ENCODE measurements at places on chromosomes 6 and 20. TPM values are rescaled to one million over a fixed set of nuclear protein-coding genes. Genes with fewer than 3 reads are reported as not detected.

TMEM170B gene
- 0.98 TPM for total RNA-seq

PXMP4 gene
- total RNA-seq: 10.2 TPM

ECT2L gene
- not detected for total RNA-seq

POLR3F gene
- 11.8 TPM for total RNA-seq

CLIC5 gene
- 3.7 TPM for total RNA-seq

HAO1 gene
- not detected for total RNA-seq

RUNX2 gene
- total RNA-seq: 18.1 TPM

Measured in activated CD4-positive, alpha-beta T cell treated with anti-CD3 and anti-CD28 coated beads for 36 hours (primary cell).